ENCODE measurements at places on chromosomes 16 and 17.

DNA sequence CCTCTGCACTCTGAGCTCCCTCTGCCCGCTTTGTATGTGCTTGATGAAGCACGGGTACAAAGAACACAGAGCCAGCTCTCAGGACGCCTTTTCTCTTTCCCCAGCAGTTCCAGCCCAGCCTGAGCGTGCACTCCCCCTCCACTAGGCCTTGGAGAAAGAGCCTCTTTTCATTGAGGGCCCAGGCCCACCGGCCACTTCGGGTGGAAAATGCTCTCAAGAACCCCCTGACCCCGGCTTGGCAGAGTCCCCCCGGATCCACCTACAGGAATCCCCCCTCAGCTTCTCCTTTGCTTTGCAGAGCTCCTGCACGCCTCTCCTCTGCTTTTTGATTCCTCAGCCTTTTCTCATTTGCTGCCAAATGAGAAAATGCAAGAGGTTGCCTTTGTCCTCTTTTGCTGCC lies 30.2 kb downstream of the MRC2 start:
- DNase-seq: no peak

- no peak for DNase-seq
These were observed 121.8 kb upstream of the NOG start for GRCh38 chr17:56471696-56472095.

GRCh38 chr16:78900044-78900811 lies 700.3 kb downstream of the MAF start:
- DNase-seq: no peak

GRCh38 chr17:82323514-82324234 lies 6.3 kb upstream of the CD7 start:
- no peak for DNase-seq

GRCh38 chr17:20217677-20218076 lies 208.5 kb downstream of the SPECC1 start:
- no peak for DNase-seq

DNA sequence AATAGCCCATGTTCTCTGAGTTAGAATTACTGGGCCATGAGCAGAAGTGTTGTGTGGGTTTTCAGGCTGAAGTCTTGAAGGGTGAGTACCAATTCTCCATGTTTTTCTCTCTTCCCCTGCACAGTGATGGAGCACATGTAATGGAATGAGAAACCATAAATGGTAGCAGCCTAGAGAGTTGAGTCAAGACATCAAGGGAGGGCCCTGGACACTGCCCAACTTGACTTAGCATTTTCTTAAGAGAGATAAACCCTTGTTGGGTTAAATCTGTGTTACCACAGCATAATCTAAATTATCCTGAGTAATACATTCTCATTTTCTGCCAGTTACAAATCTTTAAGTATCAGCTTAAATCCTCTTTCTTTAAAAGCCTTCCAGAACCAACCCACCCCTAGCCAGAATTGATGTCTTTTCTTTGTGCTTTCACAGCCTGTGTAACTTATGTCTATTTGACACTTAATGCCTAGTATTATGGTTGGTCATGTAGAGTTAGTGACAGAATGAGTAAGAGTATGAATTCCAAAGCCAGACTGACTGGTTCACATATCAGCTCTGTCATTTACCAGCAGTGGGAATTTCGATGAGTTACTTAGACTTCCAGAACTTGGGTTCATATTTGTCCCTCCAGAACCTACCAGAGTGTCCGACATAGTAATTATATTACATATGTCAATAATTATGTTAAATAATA lies 27.0 kb upstream of the RGS9 start:
- DNase-seq: no peak

DNA sequence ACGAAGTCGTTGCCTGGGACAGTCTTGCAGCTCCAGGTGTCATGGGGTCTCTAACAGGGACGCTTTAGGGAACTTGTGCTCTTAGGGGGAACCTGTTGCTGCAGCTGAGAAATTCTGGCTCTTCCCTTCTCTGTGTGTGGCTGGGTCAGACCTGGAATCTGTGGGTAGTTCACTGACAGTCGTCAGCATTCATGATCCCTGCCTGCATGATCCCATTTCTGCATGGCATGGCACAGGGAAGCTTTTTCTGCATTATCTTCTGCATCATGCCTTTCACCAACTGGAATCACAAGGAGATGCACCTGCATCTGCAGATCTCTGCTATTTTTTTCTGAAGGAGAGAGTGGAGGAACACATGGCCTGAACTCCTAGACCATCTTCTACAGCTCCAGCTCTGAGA lies 85.6 kb downstream of the SOX9 start:
- no peak for DNase-seq

DNA sequence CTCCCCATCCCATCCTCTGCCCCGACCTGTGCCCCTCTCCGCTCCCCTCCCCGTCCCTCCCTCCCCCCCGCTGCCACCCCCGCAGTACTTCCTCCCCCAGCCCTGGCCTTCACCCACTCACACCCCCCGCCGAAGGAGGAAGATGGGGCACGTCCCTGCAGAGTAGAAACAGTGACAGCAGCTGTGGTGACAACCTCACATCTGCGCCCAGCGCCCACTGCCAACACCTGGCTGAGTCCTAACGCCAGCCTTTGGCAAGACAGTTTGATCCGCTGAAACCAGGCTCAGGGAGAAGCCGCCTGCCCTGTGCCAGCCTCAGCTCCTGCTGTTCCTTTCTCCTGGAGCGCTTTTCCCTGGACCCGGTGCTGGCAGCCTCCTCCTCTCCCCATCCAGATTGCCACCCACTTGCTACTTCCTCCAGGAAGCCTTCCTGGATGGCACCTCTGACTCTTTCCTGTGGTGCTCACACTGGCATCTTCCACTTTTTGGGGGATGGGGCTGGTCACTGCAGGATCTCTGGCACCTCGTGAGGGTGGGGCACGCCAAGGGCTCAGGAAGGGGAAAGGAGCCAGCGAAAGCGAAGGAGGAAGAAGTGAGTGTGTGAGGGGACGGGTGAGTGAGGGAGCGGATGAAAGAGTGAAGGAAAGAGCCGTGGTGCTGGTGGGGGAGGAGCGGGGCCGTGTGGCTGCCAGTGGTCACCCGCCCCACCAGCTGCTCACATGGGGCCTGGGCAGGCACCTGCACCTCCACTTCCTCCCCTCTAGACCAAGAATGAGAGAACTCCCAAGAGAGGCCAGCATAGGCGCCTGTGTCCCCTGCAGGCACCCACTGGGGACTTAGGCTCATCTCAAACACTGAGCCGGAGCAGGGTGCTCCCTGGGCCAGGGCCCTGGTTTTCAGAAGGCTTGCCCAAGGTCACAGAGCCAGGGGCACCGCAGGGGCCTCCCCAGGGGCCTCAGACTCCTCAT lies 27.0 kb downstream of the ZFPM1 start:
- DNase-seq: no peak

All from thoracic aorta (tissue), 2 donors.